Muscle of leg (tissue), 16 donors: ENCODE measurements at places on chromosomes 4 and X. TPM values are rescaled to one million over a fixed set of nuclear protein-coding genes. Genes with fewer than 3 reads are reported as not detected.

- DNase-seq = no peak
Observed at GRCh38 chr4:55183926-55184599, 58.7 kb upstream of the KDR start.

DNA sequence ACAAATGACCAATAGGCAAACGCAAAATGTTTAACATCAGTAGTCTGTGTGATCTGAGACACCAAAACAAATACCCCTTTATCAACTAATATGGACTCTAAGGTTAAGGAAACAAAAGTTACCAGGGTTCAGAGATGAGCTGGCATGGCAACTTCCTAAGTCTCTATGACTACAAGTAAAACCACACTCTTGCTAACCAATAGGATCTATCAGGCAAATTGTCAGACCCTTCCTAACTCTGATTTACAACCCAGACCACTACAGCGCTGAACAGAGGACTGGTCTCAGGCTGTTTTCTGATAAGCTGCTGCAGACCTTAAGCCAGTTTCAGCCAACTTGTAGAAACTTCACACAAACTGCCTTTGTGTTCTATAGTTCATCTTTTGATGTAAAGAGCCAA, 608.0 kb downstream of the TLL1 start:
- no peak for DNase-seq

DNA sequence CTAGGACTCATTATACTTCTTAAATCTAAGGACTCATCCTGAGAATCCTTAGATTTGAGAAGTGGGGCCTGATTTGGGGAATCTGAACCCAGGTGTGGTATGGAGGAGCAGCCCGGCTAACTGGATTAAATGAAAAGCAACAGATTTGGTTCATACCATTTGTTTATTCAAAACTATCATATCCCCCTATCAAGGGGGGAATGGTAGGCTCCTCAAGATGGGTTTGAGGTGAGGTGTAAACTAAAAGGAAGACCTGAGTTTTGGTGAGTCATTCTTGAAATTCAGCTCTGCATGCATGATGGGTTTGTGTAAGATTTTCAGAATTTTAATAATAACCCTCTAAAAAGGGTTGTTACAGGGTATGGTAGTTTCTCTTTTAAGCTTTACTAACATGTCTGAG, 53.4 kb downstream of the CASP6 start:
- no peak for DNase-seq

DNA sequence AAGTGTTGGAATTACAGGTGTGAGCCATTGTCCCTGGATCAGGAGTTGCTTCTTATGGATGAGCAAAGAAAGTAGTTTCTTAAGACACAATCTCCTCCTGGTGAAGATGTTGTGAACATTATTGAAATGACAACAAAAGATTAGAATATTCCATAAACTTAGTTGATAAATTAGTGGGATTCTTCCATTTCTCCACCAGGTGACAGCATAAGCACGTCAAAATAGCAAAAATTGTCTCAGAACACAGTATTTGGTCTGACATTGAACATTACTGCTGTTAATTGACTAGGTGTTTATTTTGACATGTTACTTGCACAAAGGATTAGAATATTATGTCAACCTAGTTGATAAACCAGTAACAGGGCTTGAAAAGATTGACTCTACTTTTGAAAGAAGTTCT, 21.6 kb downstream of the CLDN34 start:
- DNase-seq = peak; percentile 17

GRCh38 chr4:137661693-137662092, 129.4 kb upstream of the PCDH18 start:
- no peak for DNase-seq

DNA sequence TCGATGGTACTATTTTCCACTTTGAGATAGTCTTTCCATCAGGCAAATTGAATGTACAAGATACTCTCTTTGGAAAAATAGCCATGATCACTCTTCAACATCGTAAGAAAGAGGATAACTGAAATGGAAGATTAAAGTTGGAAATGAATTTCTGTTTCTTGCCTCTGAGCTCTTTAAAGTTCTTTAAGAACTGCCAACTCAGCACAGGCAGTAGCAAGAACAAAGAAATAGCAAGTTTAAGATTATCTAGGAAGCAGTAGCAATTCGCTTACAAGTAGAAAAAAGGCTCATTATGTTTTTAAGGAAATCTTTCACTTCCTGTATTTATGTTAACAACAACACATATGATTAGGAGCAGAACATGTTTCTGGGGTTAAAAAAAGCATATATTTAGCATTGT, 127.6 kb downstream of the CDS1 start:
- peak; percentile 30 for DNase-seq

GRCh38 chr4:41538887-41539498, 1.0 kb downstream of the LIMCH1 start:
- DNase-seq = peak; percentile 66

GRCh38 chr4:137754652-137755471, 222.6 kb upstream of the PCDH18 start:
- peak; percentile 33 for DNase-seq

ADGRL3 gene
- polyA plus RNA-seq = 13.8 TPM

SPON2 gene
- polyA plus RNA-seq = 73.1 TPM

OTUD6A gene
- polyA plus RNA-seq = not detected

AFP gene
- 47.6 TPM for polyA plus RNA-seq
